ENCODE measurements at places on chromosomes 7 and 10.

DNA sequence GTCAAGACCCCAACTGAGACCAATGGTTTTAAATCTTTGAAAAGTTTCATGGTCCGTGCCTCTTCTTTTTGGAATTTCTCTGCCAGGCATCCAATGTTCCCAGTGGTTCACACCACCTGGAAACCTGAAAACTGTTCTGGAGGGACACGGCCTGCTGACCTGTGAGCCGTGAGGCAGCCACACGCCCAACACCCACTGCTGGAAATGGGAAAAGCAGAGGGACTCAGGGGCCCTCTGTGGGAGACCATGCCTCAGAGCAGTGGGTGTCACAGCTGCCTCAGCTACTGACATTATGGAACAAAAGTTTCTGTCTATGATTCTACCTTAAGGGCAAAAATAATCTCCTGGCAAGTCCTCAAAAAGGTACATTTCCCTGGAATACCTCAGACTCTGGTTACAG lies 70.4 kb upstream of the VIPR2 start:
- DNase-seq, result no peak

GRCh38 chr10:69504576-69505250 lies 53.4 kb downstream of the TSPAN15 start:
- DNase-seq, result no peak

- DNase-seq, result no peak
Measured at GRCh38 chr10:106181501-106181900, 983.0 kb downstream of the SORCS1 start.

DNA sequence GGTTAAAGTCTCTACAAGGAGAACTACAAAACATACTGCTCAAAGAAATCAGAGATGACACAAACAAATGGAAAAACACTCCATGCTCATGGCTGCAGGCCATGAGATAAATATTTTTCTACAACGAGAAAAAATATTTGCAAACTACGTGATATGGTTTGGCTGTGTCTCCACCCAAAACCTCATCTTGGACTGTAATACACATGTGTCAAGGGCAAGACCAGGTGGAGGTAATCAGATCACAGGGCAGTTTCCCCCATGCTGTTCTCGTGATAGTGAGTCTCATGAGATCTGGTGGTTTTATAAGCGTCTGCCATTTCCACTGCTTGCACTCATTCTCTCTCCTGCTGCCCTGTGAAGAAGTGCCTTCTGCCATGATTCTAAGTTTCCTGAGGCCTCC lies 57.8 kb downstream of the COA1 start:
- no peak for DNase-seq

DNA sequence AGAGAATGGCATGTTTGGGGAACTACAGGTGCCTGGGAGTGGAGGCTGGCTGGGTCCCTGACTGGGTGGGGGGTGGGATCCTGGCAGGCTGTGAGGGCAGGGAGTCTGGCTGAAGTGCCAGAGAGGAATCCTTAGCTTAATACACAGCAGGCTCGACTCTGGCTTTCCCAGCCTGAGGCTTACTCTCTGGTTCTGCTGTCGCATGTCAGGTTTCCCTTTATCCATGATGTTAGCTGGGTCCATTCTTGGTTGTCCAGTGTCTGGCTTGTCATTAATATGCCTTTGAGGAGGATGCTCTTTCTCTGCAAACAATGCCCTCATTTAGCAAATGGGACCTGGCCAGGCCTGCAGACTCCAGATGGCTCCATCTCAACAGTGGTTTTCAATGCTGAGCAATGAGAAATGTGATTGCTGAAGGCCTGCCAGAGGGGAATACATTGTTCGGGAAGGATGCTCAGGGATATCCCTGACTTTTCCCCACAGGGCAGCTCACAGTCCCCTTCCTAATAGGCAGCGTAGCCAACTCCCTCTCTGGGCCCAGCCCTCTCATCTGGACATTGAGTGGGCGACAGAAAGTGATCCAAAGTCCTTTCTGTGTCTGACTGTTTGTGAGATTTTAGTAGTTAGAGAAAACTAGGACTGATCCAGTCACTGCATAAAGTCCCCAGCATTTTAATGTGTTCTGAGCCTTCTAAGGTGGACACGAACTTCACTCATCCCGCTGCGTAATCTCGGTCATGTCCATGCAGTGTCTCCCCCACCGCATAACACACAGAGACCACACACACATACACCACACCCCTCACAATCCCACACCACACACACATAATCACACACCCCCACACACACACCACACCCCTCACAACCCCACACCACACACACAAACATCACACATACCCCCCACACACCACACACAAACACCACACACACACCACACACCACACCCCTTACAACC lies 124.9 kb downstream of the ANLN start:
- DNase-seq, result no peak

GRCh38 chr10:66586073-66586472 lies 339.8 kb upstream of the LRRTM3 start:
- DNase-seq, result no peak

DNA sequence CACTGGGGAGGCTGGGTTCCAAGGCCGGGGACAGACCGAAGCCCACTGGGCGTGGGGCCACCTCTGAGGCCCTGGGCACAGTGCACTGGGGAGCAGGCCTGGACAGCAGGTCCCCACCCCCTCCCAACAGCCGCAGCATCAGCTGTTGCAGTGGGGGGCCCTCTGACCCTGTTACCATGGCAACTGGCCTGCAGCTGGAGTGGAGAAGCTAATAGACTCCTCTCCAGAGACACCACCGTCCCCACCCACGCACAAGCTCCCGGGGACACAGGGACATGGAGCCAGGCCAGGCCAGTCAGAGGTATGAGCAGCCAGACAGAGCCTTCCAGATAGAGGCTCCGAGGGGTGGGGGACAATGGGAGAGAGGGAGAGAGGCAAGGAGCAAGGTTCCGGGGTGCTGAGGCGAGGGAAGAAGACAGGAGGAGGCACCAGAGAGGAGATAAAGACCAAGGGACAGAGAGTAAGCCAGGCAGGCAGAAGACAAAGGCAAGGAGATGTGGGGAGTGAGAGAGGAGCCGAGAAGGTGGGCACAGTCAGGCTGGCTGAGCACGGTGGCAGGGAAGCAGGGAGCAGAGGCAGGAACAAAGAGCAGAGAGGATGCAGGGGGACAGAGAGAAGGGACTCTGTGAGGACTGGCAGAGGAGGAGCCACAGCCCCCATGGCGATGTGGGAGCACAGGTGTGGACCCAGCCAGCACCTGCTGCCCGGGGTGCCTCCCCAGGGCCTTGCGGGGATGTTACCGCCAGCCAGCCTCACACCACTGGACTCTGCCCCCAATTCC lies 6.7 kb downstream of the KCNH2 start:
- no peak for DNase-seq

- no peak for DNase-seq
Measured at GRCh38 chr10:72663971-72664370, 28.0 kb upstream of the MCU start.

GRCh38 chr7:35802649-35803048 lies 1.8 kb downstream of the SEPTIN7 start:
- no peak for DNase-seq

- no peak for DNase-seq
Measured at GRCh38 chr7:156515911-156516790, 124.4 kb upstream of the RNF32 start.

GRCh38 chr7:22591271-22591670 lies 91.3 kb upstream of the STEAP1B start:
- DNase-seq, result no peak

DNA sequence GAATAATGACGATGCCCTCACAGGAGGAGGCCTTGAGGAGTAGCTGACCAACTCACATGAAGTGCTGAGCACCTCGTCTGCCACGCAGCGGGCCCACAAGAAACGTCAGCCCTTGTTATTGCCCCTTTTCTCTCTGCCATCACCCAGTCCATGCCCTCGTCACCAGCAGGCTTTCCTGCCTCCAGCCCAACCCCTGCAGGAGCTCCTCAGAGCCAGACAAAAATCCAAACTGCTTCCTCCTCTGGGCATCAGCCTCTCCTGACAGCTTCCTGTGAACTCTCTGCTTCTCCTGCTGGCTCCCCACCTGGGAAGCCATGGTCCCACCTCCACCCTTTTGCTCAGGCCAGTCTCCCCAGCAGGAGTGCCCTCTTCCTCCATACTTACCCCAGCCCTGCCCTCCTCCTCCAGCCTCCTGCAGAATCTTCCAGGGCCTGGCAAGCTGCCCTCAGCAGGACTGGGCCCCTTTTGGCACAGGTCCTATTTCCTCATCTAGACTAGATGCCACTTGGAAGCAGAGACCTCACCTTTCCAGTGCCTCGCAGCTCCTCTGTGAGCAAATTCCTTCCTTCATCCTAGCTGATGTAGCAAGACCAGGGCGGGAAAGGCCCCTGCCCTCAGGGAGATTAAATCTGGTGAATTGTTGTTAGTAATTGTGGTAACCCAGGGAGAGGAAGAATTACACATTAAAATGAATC lies 115.1 kb downstream of the C10orf105 start:
- DNase-seq, result no peak

- DNase-seq, result no peak
Measured at GRCh38 chr10:12852687-12853086, 148.8 kb downstream of the CCDC3 start.

- DNase-seq, result no peak
Measured at GRCh38 chr10:100896876-100897461, 15.8 kb upstream of the SLF2 start.

- DNase-seq, result no peak
Measured at GRCh38 chr10:13915710-13916109, 328.9 kb downstream of the PRPF18 start.

DNA sequence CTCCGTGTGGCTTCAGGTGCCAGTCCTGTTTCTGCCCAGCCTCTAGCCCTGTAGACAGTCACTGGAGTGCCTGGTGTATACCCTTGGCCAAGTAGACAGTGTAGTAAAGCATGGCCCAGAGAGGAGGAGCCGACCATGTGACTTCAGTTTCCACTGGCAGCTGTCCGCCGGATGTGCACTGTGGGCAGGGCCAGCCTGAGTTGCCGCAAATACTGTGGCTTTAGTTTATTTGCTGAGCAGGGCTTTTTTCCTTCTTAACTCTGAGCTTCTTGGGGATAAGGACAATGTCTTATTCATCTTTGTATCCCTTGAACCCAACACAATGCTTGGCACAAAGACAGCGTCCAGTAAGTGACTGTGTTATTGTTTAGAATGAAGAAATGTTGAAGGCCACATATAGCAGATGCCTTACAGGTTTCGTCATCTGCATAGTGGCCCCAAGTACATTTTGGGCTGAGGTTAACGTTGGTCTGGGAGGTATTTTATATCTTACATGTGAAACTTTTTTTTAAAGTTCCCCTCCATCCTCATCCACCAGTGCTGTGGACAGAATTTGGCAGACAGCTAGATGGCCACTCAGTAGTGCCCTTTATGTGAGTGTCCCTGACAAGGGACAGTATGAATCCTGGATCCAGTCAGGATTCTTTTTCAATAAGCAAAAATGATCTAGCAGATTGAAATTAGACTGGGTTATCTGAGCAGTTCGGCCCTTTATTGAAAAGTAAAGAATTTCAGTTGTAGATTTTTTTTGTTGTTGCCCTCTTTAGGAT lies 40.6 kb downstream of the CYP17A1 start:
- DNase-seq, result no peak
